H1 (cell line): ENCODE measurements at places on chromosomes 4 and X. TPM values are rescaled to one million over a fixed set of nuclear protein-coding genes. Genes with fewer than 3 reads are reported as not detected.

DNA sequence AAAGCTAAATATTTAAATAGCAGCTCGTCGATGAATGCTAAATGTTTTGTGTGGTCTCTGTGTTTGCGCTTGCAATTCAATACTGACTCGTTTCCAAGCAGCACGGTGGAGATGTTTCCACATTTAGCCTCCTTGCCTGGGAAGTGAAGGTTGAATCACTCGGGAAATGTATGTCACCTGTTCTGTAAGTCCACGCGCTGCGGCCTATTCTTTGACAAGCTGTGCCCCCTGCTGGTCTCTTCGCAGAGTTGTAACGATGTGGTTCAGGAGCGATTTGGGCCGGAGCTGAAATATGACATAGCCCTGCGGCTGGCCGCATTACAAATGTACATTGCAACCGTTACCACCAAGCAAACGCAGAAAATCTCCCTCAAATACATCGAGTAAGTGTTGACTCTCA is 89.6 kb upstream of the PRPS2 start:
- peak; percentile 9 for DNase-seq

DSPP gene
- not detected in 2 replicates for total RNA-seq

- DNase-seq, result no peak
These were observed 6.3 kb downstream of the KLF3 start for GRCh38 chr4:38670109-38670901.

DNA sequence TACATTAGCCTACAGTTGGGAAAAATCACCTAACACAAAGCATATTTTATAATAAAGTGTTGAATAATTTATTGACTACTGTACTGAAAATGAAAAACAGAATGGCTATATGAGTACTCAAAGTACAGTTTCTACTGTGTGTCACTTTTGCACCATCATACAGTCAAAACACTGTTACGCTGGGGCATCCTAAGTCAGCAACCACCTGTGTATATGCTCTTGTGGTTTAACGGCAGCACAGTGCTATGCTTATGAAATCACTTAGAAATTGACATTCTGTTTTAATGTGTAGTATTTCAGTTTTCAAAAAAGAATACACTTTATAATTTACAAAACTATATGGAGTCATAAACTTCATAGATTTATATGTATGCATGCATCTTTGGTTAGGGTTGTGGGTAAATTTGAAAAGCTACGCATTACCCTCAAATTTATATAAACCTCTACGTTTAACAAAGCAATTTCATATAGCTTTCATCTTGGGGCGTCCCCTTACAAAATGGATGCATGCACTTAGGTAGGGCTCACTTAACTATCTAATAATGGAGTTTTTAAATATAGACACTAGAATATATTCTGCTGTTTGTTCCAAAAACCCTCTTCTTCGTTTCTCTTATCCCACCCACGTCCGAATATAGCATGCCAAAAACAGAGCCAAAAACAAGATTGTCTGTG is 690 bp upstream of the NEIL3 start:
- no peak for DNase-seq

GRCh38 chrX:2523911-2524310 is 23.1 kb upstream of the DHRSX start:
- no peak for DNase-seq

PPP4R3C gene
- not detected in 2 replicates for total RNA-seq

DNA sequence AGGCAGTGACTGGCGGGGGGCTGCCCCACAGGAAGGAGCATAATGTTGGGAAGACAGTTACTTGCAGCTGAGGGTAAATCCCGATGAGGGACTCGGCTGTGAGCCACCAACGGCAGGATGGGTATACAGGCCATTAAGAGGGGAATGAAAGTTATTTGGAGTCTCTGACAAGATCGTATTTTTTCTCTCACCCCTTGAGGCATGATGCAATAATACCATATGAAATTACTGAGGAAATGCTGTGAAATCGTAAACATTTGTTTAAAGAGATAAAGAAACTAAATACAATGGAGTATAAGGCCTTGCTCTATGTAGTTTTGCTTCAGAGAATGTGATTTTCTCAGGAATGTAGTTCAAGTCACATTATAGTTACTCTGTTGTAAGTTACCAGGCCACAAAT is 12.7 kb downstream of the IL1RAPL1 start:
- no peak for DNase-seq

- DNase-seq, result no peak
These were observed 28.0 kb upstream of the ATP6AP2 start for GRCh38 chrX:40552768-40553167.

DNA sequence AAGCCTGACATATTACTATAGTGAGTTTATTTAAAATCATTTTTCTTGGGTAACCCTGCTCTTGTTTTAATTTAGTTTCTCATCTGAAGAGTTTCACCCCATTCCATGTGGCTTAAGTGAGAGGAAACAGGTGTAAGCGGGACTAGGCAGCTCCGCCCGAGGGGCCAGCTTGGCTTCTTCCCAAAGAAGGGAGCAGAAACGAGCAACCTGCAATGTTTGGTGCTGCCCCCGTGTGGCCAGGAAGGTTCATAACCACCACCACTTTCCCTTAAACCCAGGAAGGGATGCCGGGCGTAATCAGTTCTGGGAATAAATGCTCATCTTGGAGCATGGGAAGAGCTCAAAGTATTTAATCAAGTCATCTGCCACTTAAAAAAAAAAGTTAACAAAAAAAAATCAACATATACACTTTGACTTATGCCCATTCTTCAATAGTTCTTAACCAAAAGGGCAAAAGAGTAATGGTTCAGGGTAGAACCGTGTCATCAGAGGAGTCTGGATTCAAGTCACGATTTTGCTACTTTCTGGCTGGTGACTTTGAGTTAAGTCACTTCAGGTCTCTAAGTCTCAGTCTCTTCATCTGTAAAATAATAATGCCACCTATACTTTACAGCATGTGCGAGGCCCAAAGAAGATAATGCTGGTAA is 147.9 kb downstream of the NSUN7 start:
- DNase-seq, result peak; percentile 93

AR gene
- 10.6 and 10.7 TPM in 2 replicates for total RNA-seq

- DNase-seq, result no peak
These were observed 147.7 kb downstream of the DCK start for GRCh38 chr4:71141125-71141524.

DNA sequence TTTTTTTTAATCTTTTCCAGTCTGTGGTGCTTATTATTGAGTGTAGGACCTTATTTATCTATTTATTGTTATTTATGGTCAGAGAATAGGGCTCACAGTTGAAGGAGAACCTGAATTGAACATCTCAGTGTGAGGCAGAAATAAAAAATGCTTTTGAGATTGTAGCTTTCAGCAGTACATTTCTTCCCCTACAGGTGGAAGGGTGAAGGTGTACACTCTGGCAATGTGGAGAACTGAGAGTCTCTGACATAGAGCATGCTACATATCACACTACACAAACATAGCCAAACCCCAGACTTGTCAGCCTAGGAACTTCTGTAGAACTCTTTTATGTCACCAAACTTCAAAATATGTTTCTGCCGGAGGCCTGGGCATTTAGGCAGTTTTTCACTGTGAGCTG is 140.2 kb downstream of the STIM2 start:
- DNase-seq, result no peak

DNA sequence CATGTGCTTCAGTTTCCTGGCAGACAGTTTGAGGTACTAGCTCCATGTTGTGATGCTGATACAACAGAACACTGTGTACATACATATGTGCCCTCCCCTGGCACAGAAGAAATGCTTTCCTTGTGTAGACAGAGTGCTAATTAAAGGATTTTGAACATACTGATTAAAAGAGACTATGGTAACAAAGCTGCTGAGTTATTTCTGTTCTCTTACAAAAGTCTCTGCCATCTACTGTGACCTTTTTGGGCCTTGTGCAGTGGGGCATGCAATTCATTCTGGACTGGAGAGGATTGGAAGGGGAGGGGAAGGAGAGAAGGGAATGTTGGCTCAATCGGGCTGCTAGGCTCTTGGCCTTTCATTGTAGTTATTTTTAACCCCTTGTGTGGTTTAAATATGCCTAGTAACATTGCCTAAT is 6.0 kb downstream of the PDLIM5 start:
- no peak for DNase-seq

GAGE12E gene
- not detected in 2 replicates for total RNA-seq

DNA sequence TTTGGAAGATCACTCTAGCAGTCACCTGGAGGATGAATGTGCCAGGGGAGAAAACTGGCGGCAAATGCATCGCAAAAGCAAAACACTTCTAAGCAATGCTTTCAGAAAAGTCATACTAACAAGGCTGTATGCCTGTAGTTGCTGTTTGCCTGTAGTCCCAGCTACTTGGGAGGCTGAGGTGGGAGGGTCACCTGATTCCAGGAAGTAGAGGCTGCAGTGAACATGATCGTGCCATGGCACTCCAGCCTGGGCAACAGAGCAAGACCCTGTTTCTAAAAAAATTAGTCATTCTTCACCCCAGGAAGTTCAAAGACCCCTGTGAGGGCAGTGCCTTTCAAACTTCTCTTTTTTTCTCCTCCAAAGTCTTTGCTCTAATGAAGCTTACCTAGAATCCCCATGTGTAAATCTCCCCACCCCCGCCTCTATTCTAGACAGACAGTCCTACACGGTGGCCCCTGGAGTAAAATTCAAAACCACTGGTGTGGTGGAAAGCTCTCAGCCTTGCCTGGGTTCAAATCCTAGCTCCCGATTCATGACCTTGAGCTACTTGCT is 5.5 kb downstream of the SOWAHD start:
- no peak for DNase-seq

MAMLD1 gene
- total RNA-seq, result 0.09 and 0.11 TPM in 2 replicates

DNA sequence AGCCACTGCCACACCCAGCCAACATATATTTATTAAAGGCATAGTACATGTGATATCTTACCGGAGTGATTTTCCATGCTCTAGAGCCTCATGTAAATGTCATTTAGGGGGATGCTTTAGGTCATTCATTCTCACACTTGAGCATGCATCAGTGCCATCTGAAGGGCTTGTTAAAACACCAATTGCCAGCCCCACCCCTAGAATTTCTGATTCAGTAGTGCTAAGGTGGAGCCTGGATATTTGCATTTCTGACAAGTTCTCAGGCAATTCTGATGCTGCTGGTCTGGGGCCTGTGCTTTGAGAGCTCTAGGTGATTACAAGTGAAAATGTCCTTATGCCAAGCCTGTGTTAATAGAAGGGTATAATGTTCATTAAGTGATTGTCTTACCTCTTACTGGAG is 107.7 kb downstream of the PHEX start:
- no peak for DNase-seq

GRCh38 chr4:175386776-175387507 is 425.1 kb downstream of the GPM6A start:
- peak; percentile 54 for DNase-seq

GRCh38 chr4:21819086-21819485 is 129.5 kb downstream of the KCNIP4 start:
- DNase-seq, result no peak

DNA sequence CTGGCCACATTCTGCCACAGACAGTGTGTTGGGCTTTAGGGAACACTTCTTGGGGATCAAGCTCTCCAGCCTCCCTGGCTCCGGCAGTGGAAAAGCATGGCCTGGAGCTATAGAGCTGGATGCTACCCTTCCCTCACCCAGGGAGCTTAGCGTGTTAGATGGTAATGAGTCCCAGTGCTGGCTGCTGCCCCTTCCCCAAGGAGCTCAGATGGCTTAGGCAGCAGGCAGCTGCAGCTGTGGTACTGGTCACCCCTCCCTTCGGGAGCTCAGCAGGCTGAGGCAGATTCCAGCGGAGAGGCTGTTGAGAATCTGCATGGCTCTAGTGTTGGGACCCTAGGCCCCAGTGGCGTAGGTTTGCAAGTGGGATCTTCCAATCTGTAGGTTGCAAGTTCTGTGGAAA is 19.5 kb downstream of the TMEM144 start:
- DNase-seq, result no peak

KLF8 gene
- 9.8 and 11.5 TPM in 2 replicates for total RNA-seq

HSFX2 gene
- not detected in 2 replicates for total RNA-seq
